ENCODE measurements at places on chromosomes 7 and 10. TPM values are rescaled to one million over a fixed set of nuclear protein-coding genes. Genes with fewer than 3 reads are reported as not detected.
A peak's percentile ranks its signal among the peaks of the same experiment; 100 is the strongest.

Gene TSPAN12
- 7.2 TPM for total RNA-seq

Gene SLC26A3
- total RNA-seq: 0.45 TPM

- no peak for DNase-seq
These were observed 15.2 kb upstream of the PDZD8 start for GRCh38 chr10:117390420-117390819.

DNA sequence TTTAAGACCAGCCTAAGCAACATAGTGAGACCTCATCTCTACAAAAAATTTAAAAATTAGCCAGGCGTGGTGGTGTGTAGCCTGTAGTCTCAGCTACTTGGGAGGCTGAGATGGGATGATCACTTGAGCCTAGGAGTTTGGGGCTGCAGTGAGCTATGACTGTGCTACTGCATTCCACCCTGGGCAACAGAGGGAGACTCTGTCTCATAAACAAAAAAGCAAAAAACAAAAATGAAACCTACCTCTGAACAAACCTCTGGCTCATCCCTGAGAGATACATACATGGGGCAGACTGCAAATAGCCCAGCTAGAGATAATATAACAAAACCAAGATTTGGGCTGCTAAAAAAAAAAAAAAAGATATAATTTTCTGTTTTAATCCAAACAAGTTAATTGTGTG is 19.5 kb downstream of the C10orf67 start:
- DNase-seq: no peak

Gene PHYHIPL
- total RNA-seq: not detected

GRCh38 chr10:51629934-51630639 is 69.3 kb downstream of the CSTF2T start:
- DNase-seq: no peak

- no peak for DNase-seq
These were observed 588.8 kb downstream of the INHBA start for GRCh38 chr7:41114131-41114530.

- no peak for DNase-seq
These were observed 509.1 kb downstream of the INHBA start for GRCh38 chr7:41193738-41194282.

Gene BBIP1
- 26.9 TPM for total RNA-seq

Gene STX1A
- 3.5 TPM for total RNA-seq

DNA sequence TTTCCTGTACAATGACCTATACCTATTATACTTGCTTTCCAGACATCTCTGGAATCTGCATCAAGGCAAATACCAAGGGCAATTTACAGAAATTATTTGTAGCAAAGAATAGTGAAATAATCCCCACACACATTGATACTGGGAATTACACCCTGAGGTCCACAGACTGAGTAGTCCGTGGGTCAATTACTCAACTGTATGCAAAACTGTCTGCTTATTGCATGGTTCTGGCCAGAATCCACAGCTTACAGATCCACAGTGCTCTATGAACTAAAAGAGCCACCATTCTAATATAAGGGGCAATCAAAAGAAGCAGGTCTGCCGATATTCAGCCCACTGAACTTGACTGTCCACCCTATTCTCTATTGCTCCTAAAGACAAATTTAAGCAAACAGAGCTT is 5.7 kb downstream of the CHCHD3 start:
- DNase-seq: no peak

Gene JCAD
- 31.7 TPM for total RNA-seq

DNA sequence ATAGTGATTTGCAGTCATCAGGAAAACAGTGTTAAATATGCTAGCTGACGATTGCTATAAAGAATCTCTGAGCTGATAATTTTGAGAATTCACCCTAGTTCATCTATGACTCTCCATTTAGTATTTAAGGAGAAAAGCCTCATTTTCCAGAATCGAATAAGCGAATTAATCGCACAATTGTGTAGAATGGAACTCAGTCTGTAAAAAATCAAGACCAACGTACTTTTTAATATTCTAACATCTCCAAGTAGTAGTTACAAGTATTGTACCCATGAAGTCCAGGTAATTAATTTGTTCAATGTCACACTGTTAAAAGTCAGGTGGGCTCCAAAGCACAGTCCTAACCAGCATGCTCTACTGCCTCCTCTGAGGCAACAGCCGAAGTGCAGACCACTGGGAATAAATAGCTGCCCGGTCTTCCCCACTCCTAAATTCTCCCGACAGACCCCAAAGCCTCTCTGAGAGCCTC is 380 bp upstream of the AGBL3 start:
- DNase-seq: no peak

Gene PRR15
- total RNA-seq: 3.1 TPM

DNA sequence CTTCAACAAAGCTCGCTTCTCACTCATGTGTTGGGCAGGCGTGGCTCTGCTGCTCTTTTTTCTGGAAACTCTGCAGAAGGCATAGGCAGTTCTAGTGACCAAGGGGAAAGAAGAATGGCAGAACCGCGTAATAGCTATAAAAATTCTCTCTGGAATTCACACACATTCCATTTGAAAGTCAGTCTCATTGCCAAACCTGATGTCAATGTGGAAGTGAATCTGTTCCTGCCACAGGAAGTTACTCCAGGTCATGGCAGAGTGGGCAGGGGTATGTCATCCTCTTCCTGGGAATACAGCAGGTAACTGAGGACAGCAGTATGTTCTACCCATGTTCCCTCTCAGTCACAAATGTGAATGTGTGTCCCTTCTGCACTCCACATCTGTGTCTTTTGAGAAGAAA is 8.2 kb upstream of the PAXIP1 start:
- DNase-seq: no peak

Gene TMEM236
- total RNA-seq: 3.0 TPM

DNA sequence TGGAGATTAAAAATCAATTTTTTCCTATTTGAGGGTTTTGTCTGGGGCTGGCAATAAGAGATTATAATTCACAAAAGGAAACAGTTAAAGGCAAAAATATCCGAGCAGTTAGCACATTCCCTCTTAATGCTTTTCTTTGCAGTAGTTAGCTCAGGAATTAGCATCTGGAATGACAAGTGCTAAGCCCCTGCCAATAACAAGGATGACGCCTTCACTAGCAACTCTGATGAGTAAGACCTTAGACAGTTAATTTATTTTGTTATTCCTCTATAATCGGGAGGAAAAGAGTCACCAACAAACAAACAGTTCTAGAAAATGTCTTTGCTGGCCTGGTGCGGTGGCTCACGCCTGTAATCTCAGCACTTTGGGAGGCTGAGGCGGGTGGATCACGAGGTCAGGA is 151.3 kb downstream of the TRIL start:
- no peak for DNase-seq

DNA sequence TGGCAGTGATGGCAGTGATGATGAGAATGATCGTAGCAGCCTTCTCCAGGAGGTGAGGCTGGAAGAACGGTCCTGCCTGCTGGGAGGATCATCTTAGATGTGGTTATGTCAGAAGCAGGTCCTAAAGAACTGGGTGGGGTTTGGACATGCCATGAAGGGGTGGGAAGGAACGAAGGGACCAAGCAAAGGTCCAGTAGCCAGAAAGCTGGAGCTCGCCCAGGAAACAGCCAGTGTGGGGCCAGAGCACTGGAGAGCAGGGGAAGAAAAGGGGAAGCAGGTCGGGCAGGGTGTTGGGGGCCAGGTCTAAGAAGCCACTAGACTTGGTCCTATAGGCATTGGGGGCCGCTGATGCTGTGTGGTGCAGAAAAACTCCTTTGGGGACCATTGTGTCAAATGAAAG is 127.4 kb downstream of the RGS10 start:
- no peak for DNase-seq

GRCh38 chr7:22250390-22250789 is 106.6 kb downstream of the RAPGEF5 start:
- no peak for DNase-seq

DNA sequence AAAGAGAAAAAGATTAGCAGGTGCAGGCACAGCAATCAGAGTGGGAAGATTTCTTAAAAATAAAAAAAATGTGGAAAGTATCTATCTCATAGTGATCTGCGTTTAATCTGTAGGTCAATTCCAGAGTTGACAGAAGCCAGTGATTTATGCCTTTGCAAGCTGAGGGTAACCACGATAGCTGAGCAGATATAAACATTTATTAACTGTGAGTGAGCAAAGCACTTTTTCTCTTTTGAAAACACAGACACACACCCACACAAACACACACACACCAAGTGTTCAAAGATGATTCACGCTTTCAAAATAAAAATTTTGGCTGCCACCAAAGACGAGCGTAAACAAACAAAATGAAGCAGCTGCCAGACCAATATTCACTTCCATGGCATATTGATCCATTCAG is 243.2 kb upstream of the SLC26A5 start:
- DNase-seq: no peak

GRCh38 chr10:47440207-47440606 is 43.7 kb downstream of the ANXA8 start:
- DNase-seq: no peak

DNA sequence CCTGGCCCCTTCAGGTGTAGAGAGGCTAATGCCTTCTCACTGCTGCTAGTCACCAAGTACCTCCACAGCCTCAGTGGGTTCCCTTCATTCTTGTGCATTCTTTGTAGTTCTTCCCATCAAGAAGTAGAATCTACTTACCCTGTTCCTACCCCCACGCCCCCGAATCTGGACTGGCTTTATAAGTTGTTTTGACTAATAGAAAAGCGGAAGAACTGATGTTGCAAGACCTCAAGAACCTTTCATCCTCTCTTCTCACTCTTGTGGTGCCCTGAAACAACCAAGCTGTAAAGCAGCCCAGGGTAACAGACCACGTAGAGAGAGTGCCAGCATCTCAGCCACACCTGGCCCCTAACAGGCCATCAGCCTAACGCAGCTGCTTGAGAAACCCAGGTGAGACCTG is 23.2 kb upstream of the LAMB1 start:
- no peak for DNase-seq

DNA sequence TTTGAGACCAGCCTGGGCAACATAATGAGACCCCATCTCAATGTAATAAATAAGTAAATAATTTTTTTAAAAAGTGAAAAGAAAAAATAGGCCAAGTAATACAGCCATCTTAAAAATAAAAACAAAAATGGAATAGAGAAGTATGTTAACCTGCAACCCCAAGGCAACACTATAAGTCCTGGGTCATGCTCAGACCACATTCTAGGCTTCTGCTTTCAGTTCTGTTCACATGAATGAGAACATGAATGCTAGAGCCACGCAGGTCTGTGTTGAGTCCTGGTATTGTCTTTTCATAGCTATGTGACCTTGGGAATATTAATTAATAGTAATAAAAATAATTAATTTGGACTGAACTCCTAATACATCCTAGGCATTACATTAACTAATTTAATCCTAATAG is 284.0 kb downstream of the AUTS2 start:
- DNase-seq: no peak

- DNase-seq: no peak
These were observed at the start of gene CCL26 for GRCh38 chr7:75772081-75773077. TSS of gene CCL26 (minus strand) at chr7:75772211. CDS start at chr7:75772176, 35 bp downstream.

- DNase-seq: peak; percentile 87
These were observed 4.1 kb downstream of the KNDC1 start for GRCh38 chr10:133163889-133164815.

Gene COL17A1
- 0.19 TPM for total RNA-seq

DNA sequence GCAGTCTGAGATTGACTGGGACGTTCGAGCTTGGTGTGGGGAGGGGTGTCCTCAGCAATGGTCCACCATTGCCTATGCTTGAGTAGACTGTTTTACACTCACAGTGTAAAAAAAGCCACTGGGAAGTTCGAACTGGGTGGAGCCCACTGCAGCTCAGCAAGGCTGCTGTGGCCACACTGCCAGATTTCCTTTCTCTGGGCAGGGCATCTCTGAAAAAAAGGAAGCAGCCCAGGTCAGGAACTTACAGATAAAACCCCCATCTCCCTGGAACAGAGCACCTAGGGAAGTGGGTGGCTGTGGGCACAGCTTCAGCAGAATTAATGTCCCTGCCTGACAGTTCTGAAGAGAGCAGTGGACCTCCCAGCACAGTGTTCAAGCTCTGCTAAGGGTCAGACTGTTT is 80.3 kb downstream of the BICC1 start:
- DNase-seq: no peak

GRCh38 chr10:109866168-109866994 is 56.9 kb downstream of the XPNPEP1 start:
- DNase-seq: no peak

GRCh38 chr7:13016592-13017332 is 329.3 kb downstream of the ARL4A start:
- no peak for DNase-seq

Data from mesenteric fat pad (tissue), 1 donor.